Tibial nerve (tissue), 4 donors: ENCODE measurements at places on chromosomes 6 and 20.

DNA sequence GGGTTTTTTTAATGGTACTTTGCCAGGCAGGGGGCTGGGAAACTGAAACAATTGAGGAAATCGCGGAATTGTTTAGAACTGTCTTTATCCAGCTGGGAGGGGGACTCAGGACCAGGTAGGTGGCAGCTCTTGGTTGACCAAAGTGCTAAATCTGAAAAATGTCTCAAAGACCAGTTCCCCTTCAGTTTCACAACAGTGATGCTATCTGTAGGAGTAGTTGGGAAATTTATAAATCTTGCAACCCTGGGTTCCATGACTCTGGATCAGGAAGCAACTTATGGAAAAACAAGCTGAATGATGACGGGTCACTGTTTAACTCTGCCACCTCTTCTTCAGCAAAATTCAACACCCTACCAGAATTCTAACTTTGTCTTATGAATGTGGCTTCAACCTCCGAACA, 99.7 kb downstream of the FAM50B start:
- no peak for DNase-seq

DNA sequence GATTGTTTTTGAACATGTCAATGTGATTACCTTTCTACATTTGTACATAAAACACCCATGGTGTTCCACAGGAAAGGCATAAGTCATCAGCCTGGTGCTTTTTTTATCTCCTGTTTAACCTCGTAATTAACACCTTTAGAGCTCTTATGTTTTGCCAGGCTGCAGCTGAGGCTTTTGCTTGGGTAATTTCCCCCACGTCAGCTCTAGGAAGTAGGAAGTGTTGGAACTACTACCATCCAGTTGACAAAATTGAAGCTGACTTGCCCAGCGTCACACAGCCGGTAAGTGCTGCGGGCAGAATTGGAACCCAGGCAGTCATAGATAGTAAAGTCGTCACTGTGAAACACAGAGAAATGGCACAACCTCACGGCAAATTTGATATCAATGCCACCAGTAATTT, 86.6 kb upstream of the BMP2 start:
- DNase-seq: no peak

DNA sequence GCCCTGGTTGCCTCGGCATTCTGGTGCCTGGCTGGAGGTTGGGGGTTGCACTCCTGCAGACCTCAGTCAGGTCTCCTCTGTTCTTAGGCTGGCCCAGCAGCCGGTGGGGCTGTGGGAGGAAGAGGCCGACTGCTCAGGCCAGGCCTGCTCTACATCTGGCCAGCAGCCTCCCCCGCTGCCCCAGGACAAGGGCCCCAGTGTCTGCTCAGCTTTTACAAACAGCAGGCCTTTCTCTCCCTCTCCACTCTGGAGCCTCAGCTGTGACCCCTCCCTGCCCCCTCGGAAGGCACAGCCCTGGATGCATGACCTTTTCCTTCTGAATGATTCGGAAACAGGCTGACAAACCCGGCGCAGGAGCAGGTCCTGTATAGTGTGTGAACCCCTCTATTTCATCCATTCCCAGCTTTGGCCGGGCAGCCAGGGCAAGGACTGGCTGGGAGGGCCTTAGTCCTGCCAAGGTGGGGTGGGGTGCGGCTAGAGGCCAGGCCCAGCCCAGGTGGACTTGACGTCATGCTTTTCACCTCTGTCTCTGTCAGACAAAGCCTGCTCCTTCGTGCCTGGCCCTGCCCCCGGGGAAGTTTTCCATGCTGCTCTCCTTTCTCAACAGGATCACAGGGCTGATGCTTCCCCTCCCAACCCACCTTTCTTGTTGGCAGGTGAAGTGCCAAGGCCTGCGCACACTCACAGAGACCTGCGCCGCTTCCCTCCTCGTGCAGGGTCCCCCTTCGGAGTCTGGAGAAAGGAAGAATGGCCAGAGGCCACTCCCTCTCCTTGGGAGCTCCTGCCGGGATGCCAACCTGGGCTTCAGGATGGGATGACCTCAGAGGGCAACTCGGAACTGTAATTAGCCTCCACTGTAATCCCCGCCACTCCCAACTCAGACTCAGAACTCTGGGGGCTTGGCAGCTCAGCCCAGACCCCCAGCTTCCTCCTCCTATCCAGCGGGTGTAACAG, 10.1 kb upstream of the ITPR3 start:
- DNase-seq: no peak

DNA sequence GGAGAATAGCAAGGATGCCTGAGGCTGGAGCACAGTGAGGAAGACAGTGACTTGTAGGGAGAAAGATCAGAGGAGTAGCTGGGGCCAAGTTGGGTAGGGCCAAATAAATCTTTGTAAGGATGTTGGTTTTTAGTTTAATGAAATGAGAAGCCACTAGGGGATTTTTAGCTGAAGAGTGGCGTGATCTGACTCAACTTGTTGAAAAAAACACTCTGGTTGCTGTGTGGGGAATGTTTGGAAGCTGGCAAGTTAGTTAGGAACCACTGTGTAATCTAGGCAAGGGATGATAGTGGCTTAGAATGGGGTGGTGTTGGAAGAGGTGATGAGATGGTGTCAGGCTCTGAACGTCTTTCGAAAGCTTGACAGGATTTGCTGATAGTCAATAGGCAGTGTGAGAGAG, 176.1 kb upstream of the HDDC2 start:
- DNase-seq: no peak

GRCh38 chr20:31839782-31840487, 5.5 kb downstream of the FOXS1 start:
- no peak for DNase-seq

- peak; percentile 24 for DNase-seq
Measured at GRCh38 chr6:108002365-108003221, 44.6 kb upstream of the SEC63 start.

DNA sequence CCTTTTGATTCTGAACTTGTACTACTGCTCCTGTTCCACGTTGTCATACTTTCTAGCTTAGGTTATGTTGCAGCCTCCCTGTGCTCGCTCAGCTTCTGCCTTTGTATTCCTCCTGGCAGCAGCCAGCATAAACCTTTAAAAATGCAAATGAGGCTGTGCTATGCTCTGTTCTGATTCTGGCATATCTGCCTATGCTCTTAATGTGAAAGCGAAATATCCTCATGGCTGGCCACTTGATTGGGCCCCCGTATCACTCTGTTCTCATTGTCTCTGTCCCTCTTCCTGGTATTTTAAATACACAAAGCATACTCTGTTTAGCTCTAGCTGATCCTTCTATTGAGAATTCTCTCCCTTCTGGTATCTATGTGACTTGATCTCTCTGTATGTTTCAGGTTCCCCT, 139.0 kb downstream of the JARID2 start:
- DNase-seq: no peak

DNA sequence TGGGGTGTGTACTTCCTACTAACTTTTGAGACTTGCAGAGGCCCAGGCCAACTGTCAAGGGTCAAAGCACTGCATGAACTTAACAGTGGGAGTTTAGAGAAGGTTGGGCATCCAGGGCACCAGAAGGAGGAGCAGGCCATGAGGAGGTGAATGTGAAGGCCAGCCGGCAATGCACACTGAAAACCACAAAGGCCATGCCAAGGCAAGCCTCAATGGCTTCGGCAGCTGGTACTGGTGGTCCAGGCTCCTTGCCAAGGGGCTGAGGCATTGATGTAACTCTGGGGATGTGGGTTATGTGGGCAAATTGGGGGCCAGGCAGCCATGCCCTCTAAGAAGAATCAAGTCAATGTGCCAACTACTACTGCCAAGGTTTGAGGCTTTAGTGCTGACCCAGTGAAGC, 222.4 kb downstream of the UNC5CL start:
- no peak for DNase-seq

DNA sequence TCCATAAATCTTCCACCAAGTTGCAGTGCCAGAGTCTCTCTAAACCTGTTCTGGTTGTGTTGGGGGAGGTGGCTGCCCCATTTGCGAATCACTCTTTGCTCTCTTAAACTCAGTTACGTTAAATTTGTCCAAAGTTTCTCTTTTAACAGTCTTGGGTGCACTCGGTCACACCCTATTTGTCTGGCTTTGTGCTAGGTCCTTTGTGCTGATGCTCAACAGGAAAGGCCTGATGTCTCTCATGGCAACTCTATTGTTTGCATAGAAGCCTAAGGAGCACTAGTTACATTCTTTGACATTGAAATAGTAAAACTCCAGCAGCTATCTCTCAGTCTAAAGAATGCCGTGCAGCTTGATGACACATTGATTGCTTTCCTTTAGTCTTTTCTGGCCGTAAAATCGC, 105.1 kb downstream of the TRMT11 start:
- no peak for DNase-seq

GRCh38 chr20:3749689-3750531, 17.4 kb downstream of the HSPA12B start:
- DNase-seq: no peak

- no peak for DNase-seq
Measured at GRCh38 chr20:63540417-63541186, 3.4 kb upstream of the PTK6 start.

DNA sequence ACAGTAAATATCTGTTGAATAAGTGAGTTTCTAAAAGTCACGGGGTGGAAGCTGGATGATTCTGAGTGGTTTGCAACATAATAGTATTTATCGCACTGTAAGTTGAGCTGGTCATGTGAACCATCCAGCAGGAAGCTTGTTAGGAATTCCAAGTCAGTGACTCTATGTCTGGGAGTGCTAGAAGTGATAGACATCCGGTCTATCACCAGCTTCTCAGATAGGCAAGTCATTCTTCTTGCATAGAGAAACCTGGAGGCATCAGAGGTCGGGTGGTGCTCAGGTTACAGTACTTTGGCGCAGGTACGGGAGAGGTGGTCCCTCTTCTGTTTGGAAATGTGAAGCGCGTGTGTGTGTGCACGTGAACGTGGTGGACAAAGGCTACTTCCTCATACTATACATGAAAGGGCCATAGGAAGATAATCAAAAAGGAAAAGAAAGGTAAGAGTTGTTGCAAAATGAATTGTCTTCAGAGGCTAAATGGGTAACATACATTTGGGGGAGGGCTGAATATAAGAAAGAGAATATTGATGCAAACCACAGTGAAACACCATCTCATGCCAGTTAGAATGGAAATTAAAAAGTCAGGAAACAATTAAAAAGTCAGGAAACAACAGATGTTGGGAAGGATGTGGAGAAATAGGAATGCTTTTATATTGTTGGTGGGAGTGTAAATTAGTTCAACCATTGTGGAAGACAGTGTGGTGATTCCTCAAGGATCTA, 299.3 kb upstream of the ZFP64 start:
- DNase-seq: no peak

DNA sequence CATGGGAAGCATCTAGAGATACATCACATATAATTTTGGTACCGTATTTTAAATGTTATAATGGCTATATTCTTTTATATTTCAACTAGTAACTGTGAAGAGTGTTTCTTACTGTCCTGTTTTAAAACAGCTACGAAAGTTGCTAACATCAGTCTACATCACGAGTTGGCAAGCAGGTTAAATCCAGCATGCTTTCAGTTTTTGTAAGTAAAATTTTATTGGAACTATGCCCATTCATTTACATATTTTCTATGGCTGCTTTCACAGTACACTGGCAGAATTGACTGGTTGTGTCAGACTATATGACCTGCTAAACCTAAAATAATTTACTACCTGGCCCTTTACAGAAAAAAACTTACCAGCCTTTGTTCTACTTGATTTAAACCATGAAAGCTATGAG, 478.1 kb downstream of the PHF3 start:
- DNase-seq: no peak

- DNase-seq: no peak
Measured at GRCh38 chr6:150687508-150687907, 87.8 kb downstream of the PLEKHG1 start.

DNA sequence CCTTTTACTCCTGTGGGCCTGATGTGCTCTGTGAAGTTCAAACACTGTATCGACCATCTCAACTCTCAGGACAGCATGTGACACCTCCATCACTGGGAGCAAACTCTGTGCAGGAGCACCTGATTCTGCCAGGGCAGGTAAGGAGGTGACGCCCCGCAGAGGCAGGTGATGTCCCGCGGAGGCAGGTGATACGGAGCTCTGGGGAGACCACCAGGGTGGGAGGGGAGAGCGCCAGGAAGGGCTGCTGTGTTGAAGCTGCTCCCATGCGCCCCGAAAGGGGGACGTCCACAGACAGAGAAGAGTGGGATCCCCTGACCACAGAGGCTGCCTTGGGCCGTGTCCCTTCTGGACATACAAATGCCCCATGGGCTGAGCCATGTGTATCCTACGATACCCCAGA, 58.3 kb downstream of the DACT2 start:
- DNase-seq: no peak

GRCh38 chr6:5173810-5174209, 86.9 kb downstream of the LYRM4 start:
- DNase-seq: no peak

GRCh38 chr6:40922281-40922680, 116.7 kb downstream of the UNC5CL start:
- no peak for DNase-seq

DNA sequence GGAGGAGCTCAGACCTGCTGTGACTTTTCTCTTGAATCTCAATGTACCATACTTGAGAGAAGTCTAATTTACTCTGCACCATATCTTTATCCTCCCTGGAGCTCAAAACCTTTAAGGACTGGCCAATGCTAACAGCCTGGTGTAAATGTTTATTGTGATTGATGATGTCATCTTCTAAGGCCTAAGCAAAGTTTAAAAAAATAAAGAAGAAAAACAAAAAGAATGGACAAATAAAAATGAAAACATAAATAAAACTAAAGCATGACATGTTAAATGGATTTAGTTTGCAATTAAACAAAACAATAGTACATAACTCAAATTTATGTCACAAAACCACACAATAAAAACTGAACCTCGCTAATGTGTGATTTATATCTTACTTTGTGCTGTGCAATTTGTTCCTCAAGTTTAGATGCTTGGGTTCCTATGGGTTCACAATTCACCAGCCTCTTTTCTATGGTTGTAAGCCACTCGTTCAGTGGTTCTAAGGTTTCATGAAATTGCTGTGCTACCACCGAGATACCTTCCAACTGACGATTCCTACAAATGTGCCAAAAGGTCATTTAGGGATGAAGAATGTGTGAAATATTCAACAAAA, 113.0 kb downstream of the DST start:
- no peak for DNase-seq

- no peak for DNase-seq
Measured at GRCh38 chr6:82772851-82773717, 292.6 kb downstream of the UBE3D start.
